SK-N-DZ (cell line): ENCODE measurements at places on chromosomes 11 and 22.

GRCh38 chr11:64235437-64236161 is 1.2 kb downstream of the VEGFB start:
- DNase-seq, result no peak

DNA sequence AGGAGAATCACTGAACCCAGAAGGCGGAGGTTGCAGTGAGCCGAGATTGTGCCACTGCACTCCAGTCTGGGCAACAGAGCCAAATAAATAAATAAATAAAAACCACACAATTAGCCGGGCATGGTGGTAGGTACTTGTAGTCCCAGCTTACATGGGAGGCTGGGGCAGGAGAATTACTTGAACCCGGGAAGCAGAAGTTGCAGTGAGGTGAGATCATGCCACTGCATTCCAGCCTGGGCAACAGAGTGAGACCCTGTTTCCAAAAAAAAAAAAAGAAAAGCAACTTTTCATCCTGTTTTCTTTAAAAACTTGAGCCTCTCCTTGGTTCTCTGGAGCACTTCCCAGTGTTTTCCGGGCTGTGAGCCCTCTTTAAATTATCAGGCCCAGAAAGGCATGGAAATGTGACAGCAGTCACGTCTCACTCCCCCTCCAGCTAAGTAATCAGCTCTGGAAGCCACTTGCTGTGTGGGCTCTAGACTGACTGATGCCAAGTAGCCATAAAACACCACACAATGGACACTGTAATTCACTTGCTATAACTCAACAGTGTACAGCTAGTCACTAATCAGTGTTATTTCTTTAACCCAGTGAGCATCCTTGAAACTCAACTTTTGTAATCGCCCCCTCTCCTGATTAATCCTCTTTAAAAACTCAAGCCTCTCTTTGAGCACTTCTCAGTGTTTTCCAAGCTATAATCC is 13.0 kb upstream of the MCHR1 start:
- no peak for DNase-seq

GRCh38 chr22:44187652-44188230 is 7.0 kb downstream of the PARVG start:
- no peak for DNase-seq

DNA sequence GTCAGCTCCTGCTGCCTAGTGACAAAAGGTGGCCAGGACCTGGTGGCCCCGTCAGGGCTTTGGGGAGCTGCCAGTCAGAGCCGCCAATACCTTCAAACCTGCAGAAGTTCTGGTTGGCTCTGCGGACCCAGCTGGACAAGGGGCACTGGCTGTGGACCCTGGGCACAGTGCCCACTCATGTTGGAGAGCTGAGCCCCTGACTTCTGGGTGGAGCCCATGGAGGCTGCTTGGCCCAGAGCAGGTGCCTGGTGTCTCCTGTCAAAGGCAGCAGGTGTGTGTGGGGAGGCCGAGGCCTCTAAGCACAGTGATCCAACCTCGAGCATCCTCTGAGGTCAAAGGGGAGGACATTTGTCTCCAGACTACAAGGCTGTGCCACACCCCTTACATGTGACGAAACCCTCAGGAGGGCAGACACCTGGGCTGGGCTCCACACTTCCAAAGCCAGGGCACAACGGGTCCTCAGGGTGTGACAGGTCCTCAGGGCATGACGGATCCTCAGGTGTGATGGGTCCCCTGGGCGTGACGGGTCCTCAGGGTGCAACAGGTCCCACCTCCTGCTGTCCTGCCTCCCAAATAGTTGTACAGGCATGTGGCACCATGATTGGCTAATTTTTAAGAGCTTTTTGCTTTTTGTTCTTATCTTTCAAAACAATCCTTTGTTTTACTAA is 37.0 kb downstream of the MUC2 start:
- no peak for DNase-seq

GRCh38 chr11:120581313-120581712 is 69.8 kb downstream of the GRIK4 start:
- no peak for DNase-seq

DNA sequence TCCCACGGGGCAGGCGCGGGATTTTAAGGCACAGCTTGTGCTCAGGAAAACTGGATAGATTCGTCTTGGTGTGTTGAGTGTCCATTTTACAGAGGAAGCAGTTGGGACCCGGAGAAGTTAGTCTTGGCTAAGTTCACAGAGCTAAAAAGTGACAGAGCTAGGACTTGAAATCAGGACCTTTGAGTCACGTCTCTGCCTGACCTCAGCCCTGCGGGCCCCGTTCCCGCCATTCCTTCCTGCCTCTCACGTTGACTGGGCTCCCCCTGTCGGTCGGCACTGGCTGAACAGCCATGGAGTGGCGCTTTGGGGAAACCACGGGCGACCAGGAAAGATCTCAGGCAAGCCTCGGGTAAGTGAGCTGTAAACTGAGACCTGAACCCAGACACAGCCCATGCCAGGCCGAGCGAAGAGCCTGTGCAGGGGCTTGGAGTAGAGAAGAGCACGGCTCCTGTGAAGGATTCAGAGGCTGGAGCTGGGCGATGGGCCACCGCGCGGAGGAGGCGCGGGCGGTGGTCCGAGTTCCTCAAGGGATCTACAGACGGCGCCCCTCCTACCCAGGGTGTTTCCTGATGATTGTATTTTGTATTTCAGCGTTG is 54.1 kb downstream of the WNT11 start:
- DNase-seq, result no peak
